Kidney epithelial cell (primary cell): ENCODE measurements at places on chromosomes 12 and 14. TPM values are rescaled to one million over a fixed set of nuclear protein-coding genes. Genes with fewer than 3 reads are reported as not detected.

DNA sequence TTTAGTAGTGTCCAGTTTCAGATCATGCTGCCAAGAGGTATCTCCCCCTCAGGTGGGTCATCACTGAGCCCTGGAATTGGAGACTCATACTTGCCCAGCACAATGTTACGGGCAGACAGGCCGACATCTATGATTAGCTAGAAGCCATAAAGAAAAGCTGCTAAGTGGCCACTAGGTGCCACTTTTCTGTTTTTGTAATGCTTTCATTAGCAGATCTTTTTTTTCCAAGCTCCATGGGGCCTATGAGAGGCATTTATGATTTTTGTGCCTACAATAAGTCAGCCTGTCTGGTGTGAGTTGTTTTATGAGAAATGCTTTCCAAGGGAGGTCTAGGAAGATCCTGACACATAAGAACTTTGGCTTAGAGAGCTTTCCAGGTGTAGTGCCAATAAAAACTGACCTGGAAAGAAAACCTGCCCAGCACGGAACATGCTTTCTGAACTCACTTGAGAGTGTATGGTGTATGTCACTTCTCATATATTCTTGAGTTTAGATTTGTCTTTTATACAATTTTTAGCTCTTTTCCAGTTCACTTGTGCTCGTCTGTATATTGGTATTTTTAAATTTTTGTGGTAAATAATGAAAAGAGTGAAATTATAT, 21.8 kb upstream of the SMCO2 start:
- DNase-seq: peak; percentile 34

DNA sequence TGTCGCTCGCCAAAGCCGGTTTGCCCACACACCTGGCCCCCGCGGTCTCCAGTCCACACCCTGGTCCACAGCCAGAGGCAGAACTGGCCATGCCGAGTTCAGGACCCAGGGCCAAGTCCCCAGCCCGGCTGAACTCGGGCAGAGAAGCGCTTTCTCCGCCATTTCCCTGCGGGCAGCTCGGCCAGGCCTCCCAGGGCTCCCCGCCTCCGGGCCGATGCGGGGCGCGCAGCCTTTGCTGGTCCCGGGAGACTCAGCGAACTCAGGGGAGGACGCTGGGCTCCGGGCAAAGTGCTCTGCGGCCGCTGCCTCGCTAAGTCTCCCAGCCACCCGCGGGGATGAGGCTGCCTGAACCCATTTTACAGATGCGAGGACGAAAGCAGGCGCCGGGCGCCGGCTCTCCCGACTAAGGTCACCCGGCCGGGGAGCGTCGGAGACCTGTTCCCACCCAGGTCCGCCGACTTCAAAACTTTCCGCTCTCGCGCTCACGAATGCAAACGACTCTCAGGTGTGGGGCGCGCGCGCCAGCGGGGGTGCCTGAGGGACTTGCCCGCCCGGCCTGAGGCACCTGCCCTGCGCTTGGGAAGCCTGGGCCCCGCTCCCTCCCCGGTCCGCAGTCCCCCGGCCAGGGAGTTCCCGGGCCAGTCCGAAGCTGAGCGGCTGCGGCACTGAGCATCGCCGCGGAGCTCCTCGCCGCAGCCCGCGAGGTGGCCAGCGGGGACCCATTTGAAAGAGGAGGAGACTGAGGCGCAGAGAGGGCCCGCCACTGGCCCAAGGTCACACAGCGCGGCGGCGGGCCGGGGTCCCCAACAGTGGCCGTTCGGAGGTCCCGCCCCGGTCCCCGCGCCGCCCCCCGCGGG, 627 bp downstream of the TESC start:
- DNase-seq: no peak

GRCh38 chr14:23365036-23365731, at the start of gene EFS:
Gene EFS (minus strand): TSS chr14:23365172. CDS start chr14:23365025, 147 bp downstream.
- no peak for DNase-seq

- DNase-seq: no peak
Observed at GRCh38 chr12:132620899-132621656, 2.5 kb downstream of the P2RX2 start.

Gene MRPL52
- 102 and 362 TPM in 2 replicates for total RNA-seq

Gene ST8SIA1
- total RNA-seq: 0.14 and 0.21 TPM in 2 replicates
